ENCODE measurements at places on chromosomes 4 and X.

DNA sequence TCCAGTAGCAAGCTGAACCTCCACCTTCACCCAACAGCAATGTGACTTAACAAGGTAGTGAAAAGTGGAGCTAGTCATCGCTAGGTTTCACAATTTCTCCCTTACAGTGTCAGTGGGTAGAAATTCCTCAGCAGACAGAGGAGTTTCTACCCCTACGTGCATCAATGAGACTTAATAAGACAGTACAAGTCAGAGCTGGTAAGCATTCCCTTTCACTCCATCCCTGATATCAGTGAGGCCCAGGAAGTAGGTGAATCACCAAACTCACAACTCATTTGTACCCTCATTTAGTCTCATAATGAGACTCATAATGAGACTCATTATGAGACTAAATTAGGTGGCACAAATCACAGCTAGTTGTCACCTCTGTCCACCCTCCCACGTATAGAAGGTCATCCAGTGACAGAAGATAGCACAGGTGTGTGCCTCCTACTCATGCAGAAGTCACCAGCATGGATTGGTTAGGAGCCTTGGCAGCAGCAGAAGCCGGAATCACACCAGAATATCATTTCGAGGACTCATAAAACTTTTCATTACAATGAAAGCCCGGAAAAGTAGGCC, 50.8 kb upstream of the NUDT10 start:
- no peak for DNase-seq

DNA sequence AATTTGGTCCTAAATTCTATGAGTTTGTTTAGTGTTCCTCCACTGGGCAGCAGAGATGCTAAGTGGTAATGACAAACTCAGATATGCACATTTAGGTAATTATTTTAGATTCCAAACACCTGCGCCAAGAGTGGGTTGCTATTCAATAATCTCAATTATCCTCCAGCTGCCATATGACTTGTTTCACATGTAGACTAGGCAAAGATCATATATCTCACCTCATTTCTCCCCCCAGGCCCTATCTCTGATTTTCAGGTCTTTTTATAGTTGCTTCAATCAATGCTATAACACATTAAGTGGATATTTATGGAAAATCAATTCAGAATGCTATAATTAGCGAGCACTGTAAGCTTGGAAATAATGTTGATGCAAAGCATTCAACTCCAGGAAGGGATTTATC, 217.6 kb downstream of the KCTD8 start:
- no peak for DNase-seq

DNA sequence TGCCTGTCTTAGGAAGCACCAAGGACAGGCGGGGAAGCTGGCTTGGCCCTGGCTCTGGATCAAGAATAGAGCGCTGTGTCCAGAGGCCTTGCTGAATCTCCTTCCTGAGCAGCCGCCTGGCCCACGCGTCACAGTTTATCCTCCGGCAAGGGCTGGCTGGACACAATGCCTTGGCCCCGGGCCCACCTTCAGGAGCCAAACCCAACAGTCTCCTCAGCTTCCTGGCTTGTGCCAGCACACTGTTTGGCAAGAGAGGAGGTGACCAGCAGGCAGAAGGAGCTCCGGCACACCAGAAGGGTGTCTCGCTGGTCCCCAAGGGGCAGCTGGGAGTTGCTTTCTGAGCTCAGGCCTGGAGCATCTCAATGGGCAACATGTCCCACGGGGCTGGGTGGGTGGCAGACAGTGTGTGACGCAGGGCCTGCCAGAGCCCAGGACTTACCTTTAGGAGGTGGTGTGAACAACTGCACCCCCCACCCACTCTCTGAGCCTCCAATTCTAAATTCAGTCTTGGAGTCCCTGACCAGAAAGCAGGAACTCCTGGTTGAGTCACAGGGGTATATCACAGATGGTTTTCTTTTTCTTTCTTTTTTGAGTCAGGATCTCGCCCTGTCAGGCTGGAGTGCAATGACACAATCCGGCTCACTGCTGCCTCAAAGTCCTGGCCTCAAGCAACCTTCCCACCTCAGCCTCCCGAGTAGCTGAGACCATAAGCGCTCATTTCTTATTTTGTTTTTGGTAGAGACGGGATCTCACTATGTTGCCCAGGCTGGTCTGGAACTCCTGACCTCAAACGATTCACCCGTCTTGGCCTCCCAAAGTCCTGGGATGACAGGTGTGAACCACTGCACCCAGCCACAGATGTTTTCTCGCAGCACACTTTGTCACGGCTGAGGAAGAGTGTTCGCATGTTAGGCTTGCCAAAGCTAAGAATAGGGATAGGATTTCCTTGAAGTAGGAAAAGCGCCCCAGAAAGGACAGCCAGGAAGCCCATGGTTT, 361.2 kb downstream of the BCOR start:
- no peak for DNase-seq

- no peak for DNase-seq
Observed at GRCh38 chr4:533318-534100, 34.5 kb downstream of the PIGG start.

DNA sequence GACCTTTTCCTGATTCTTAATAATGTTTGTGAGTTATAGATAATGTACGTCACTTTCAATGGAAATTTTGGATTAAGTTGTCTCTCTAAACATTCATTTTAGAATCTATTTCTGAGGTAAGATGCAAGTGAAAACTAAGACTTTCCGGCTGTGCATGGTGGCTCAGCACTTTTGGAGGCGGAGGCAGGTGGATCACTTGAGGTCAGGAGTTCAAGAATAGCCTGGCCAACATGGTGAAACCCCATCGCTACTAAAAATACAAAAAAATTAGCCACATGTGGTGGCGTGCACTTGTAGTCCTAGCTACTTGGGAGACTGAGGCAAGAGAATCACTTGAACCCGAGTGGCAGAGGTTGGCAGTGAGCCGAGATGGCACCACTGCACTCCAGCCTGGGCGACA, 524.6 kb upstream of the SLIT2 start:
- DNase-seq: no peak

- DNase-seq: no peak
Observed at GRCh38 chr4:26574563-26574962, 9.3 kb upstream of the TBC1D19 start.

DNA sequence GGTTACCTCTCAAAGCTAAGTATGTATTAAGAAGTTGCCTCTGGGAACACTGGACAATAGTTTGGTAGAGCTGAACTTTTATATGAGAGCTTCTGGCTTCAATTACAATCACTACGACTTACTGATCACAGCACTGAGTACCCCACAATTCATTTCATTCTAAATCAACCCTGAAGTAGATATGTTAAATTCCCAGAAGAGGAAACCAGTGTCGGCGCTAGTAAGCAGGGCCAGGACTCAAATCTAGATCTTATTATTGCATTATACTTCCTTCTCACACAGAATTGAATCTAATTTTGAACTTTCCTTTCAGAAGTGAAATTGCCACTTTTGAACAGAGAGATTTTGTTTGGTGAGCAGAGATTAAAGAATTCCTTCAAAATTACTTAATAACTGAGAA, 41.8 kb downstream of the HUWE1 start:
- DNase-seq: no peak

- peak; percentile 86 for DNase-seq
Observed at GRCh38 chrX:106894392-106894909, 8.7 kb downstream of the RIPPLY1 start.

Measured in cardiac muscle cell (in vitro differentiated cells and primary cell).